Inflammatory macrophage (primary cell): ENCODE measurements at places on chromosomes 12 and 14.

- no peak for DNase-seq
Measured at GRCh38 chr12:42084522-42084921, 60.2 kb downstream of the GXYLT1 start.

DNA sequence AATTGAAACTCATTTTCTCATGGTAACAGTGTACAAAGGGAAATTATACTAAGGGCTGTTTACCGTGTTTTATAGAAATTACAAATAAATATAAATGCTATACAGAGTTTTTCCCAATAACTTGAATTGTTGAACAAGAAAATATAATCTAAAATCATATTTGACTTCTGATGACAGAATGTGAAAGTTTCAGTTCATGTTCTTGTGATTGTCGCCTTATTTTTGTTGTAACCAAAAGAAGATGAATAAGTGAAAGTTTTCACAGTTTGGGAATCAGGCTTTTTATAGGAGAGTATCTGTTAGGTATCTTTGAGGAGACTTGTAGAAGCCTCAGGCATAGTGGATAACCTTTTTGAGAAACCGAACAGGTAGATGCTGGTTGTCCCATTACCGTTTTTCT is 28.1 kb downstream of the ANO6 start:
- no peak for DNase-seq

DNA sequence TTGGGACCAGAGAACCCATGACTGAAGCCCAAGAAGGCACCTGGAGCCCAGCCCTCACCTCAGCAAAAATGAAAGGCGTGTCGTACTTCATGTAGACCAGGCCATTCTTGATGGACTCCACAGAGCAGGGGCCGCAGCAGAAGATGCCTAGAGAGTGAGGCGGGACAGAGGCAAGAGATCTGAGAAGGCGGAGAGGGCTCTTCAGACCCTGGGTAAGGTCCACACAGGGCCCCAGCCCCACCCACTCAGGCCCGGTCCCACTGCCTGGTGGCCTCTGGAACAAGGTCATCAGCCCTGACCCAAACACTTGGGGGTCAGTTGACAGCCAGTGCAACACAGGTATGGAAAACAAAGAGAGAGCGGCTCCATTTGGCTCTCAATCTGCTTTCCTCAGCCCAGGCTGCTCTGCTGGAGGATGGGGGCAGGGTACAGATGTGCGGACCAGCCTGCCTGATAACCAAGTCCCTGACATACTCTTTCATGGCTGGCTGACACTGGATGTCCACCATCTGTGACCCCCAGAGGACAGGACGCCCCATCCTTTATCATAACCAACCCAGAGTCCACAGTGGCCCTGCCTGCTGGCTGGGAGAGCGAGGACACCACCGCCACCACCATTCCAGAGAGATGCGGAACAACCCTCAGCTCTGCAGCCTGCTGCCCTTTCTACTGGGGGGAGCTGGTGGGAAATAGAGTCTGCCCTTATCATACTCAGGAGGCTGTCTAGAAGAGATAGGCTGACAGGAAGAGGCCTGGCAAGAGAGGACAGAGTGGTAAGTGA is 6.9 kb downstream of the TGM1 start:
- no peak for DNase-seq

GRCh38 chr14:97902630-97903029 is 1105.4 kb downstream of the VRK1 start:
- DNase-seq, result no peak

DNA sequence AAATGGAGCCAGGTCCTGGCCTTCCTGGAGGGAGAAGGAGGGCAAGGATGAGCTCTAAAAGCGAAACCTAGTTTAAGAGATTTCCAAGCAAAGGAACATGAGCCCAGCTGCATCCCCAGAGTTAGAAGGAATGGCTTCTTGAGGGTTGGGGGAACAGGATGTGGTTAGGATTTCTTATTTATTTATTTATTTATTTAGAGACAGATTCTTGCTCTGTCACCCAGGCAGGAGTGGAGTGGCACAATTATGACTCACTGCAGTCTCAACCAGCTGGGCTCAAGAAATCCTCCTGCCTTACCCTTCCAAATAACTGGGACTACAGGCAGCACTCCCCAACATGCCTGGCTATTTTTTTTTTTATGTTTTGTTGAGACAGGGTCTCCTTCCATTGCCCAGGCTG is 25.3 kb upstream of the TMEM106C start:
- DNase-seq, result no peak

DNA sequence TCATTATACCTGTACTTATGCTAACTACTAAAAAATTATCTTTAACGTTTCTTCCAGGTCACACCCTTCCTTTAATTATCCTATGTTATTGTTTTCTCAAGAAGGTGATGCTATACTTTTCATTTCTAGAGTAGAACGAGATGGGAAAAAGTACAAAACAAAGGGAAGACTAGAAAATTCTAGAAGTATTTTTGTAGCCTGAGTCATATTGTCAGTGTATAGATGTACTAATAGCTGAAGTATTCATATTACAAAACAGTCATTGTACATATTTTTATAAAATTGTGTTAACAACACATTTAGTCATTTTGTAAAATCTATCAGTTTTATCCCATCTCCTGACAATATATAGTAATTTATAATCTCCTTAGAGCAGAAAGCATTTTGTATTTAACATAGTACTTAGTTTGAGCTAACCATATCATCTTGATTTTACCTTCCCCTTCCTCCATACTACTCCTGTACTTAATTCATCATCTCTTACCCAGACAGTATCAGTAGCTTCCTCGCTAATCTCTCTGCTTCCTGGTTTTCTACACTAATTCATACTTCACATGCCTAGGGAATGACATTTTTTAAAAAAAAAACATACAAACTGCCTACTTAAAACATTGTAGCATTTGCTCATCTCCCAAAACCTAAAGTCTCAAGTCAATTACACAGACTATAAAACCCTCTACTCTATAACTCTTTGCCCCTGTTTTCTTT is 920.9 kb downstream of the RPS29 start:
- DNase-seq, result no peak

DNA sequence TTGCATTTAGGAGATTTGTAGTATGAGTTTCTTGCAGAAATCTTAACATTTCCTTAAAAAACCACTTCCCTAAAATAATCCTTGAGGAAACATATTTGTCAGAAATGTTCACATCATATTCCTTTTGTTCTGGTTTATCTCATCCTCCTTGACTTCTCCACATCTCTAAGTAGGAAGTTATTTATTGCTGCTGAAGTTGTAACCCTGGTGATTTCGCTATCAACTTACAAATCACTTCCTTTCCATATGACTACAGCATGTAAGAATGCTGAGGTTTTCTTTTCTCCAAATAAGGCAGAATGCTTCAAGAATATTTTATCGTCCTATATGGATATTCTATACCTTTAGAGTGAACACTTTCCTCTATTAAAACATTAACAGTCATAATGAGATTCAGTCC is 751.7 kb downstream of the NRXN3 start:
- DNase-seq, result no peak

DNA sequence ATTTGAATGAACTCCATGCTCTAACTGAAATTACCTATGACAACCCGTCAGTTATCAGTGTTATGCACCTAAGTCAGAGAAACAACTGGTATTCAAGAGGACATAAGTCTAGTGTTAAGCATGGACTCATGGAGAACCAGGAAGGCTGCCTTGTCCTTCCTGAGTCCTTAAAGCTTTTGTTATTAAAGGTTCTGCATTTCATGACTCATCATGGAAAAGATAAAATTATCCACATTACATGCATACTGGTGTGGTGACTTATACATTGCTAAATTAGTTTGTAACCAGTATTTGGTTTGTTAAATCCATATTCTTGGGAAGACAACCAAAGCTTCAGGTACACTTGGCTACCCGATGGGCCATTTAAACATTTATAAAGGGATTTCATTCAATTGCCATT is 6.5 kb upstream of the OR4E1 start:
- no peak for DNase-seq

DNA sequence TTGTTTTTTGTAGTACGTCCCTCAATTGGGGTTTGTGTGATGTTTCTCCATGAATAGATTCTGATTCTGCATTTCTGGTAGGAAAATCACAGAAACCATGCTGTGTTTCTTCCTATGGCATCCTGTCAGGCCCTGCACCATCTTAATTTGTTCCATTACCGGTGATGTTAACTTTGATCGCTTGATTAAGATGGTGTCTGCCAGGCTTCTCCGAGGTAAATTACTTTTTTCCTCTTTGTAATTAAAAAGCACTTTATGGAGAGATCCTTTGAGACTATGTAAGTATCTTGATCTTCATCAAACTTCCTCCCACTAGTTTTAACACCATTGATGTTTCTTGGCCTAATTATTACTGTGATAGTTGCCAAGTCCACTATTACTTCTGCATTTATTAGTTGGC is 15.0 kb upstream of the KRT7 start:
- DNase-seq, result no peak

DNA sequence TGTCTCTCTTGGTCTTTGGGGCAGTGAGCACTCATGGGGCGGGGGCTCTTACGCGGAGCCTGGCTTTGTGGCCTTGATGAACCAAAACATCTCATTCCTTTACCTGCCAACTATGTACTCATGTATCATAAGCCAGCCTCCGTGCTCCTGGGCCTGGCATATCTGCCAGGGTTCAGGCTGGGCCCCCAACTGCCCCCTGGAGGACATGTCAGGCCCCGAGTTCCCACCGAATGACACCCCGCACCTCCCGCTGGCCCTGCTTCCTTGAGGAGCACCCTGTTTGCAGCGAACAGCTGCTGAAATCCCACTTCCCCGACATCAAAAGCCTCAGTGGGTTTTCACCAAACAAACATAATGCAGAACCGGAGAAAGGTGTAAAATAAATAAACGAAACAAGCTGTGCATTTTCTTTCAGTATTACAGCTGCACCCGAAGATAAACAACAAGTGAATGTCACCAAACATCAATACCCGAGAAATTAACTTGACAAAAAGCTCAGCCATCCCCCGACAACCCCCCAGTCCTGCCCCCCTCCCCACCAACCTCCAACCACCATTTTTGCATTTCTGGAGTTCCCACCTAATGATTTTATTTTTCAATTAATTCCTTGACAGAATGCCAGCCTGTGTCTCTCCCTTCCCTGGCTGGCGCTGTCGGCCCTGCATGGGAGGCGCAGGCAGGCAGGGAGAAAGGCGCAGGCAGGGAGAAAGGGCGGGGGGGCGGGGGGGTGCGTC is 139.2 kb downstream of the RBM19 start:
- no peak for DNase-seq

- no peak for DNase-seq
Measured at GRCh38 chr12:99278899-99279298, 368.7 kb upstream of the GARIN6 start.

GRCh38 chr14:101561145-101561896 is at the start of gene DIO3:
DIO3 (plus strand) TSS chr14:101561495.
- DNase-seq, result no peak

GRCh38 chr12:40650038-40650704 is 42.1 kb upstream of the CNTN1 start:
- no peak for DNase-seq

GRCh38 chr12:20646239-20646827 is 48.8 kb upstream of the SLCO1C1 start:
- peak; percentile 10 for DNase-seq

GRCh38 chr12:116376354-116377193 is 99.1 kb upstream of the MED13L start:
- no peak for DNase-seq

DNA sequence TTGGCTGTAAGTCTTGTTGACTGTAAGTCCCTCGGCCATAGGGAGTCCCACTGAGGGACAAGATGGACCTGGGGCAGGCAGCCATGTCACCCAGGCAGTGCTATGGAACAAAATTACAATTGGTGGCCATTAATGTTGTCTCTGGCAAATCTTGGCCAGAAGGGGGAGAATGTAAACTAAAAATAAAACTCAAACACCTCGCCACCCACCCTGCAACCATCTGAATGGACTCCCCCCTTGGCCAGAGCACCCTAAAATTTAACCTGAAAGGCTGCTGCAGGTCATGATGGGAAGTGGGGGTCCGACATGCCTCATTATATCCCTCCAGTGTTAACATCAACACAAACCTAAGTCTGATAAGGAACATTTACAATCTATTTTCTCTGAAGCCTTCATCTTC is 8.2 kb downstream of the SLC22A17 start:
- DNase-seq, result no peak

GRCh38 chr12:110762891-110763290 is 20.2 kb upstream of the PPP1CC start:
- DNase-seq, result no peak

DNA sequence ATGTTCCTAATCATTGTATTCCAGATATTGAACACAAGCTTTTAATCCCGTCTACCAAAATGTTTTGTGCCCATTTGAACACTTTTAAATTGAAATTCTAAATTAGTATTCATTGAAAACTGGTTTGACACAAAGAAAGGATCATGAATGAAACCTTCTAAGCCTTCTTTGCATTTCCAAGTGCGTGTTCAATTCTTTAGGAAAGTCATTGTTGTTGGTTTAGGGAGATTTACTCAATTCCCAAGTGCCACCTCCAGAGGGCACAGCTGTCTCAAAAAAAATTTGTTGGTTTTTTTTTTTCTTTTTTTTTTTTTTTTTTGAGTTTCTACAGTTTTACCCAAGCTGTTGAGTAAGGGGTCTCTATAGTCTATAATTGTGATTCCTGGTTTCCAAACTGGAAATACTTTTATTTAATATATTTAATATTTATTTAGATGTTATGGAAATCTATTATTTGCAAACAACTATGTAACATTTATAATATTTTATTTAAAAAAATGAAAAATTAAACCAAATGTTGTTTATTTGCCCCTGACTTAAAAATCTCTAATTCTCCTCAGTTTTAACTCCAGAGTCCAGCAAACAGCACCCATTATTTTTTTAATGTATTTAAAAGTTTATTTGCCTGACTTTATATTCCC is 79.9 kb downstream of the NEDD1 start:
- DNase-seq, result peak; percentile 24

- no peak for DNase-seq
Measured at GRCh38 chr12:129966146-129966995, 62.5 kb upstream of the TMEM132D start.

GRCh38 chr12:52151837-52152783 is 39.7 kb downstream of the KRT80 start:
- DNase-seq, result peak; percentile 59

GRCh38 chr14:105140581-105140980 is 28.0 kb downstream of the JAG2 start:
- DNase-seq, result no peak

- no peak for DNase-seq
Measured at GRCh38 chr12:122362755-122363154, 59.7 kb downstream of the CLIP1 start.

DNA sequence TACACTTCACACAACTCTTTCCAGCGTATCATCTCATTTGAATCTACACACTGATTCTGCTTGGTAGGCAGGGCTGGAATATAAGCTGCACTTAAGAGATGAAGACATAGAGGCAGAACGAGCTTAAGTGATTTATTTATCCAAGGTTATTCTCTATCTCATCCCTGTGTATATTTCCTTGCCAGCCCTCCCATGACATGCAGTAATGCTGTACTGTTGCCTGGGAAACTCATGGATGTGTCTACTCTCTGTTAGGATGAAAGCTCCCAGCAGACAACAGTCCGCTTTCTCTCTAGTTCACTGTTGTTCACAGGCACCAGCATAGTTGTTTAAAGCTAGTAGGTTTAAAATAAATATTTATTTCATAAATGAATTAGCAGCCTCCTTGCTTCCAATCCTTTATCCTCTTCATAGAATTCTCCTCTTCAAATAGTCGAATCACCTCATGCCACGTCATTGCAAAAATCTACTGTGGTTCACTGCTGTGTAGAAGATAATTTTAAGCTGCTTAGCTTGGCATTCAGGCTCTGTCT is 25.4 kb downstream of the FGF6 start:
- no peak for DNase-seq

GRCh38 chr14:94376108-94376975 is 12.1 kb downstream of the SERPINA1 start:
- DNase-seq, result no peak

- no peak for DNase-seq
Measured at GRCh38 chr12:32201976-32202375, 95.3 kb downstream of the BICD1 start.

- DNase-seq, result no peak
Measured at GRCh38 chr14:75198291-75198933, 22.0 kb upstream of the TMED10 start.
